Right ventricle myocardium superior (tissue), 1 donor: ENCODE measurements at places on chromosomes 3 and 15. TPM values are rescaled to one million over a fixed set of nuclear protein-coding genes. Genes with fewer than 3 reads are reported as not detected.

Gene NANOGP8
- not detected for total RNA-seq

Gene LAMB2
- 568 TPM for total RNA-seq

Gene PIGZ
- 2.2 TPM for total RNA-seq

Gene TRIP4
- total RNA-seq: 13.1 TPM

Gene ACY1
- total RNA-seq: 23.2 TPM

Gene ANKRD63
- 0.65 TPM for total RNA-seq

Gene AGTR1
- 1.9 TPM for total RNA-seq

- no peak for DNase-seq
These were observed 32.5 kb upstream of the TM4SF4 start for GRCh38 chr3:149442043-149442442.

GRCh38 chr3:120506828-120507774 lies 56.3 kb upstream of the FSTL1 start:
- no peak for DNase-seq

GRCh38 chr3:53974324-53974723 lies 82.7 kb upstream of the SELENOK start:
- DNase-seq: no peak

DNA sequence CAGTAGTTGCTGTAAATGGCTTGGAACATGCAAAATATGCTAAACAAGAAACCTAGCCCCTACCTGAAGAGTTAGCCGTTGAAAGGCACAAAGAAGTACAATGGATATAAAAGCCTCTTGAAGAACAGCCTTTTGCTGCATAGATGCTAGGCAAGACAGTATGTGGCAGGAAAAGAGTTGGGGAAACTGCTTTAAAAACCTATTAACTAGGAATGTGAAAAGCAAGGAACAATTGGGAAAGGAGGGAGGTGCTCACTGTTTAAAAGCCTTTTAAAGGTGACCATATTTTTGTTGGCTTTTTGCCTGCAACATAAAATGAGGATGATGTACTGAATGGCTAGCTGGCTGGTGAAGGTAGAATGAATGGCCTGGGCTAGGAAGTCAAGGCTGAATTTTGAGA lies 24.5 kb upstream of the SOX2 start:
- no peak for DNase-seq

DNA sequence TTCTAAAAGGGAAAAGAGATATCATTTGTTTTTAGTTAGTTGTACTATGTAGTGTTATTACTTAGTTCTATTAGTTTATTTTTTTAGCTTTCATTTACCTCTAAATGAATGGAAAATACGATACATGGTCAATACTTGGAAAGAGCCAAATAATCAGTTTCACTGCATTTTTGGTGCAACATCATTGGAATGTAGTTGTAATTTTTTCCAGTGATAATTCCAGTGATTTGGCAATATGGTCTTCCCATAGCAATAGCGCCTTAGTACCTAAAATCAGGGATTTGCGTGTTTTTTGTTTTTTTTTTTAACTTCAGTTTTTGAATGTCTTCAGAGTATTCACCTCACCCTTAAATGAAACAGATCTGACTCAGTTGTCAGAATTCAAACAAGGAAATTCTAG lies 41.8 kb downstream of the RAB8B start:
- no peak for DNase-seq

- DNase-seq: peak; percentile 80
These were observed at the start of gene NT5DC2 for GRCh38 chr3:52533623-52534280. Gene NT5DC2, minus strand, starts transcription at chr3:52533857. Its CDS starts 120 bp downstream, at chr3:52533737.

DNA sequence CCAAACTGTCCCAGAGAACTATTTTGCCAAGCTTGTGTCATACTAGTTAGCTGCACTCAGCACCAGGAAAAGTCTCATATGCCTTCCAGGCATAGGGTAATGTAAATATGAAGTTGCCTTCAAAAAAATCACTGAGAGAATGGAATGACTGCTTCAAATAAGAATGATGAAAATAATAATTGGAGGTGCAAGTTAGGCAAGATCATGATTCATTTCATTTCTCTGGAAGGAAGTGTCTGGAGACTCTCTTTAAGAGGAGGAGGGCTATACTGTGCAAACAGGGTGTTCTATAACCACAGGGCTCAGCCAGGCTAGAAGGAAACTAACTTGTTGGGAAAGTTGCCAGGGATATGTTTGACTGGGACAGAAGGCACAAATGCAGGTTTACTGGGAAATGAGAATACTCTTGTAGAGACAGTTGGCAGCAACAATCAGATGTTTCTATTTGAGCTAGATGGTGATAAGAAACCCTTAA lies 4.3 kb downstream of the SIDT1 start:
- DNase-seq: no peak

- no peak for DNase-seq
These were observed 316.8 kb downstream of the VPS13C start for GRCh38 chr15:61743345-61743909.

GRCh38 chr15:61655881-61656280 lies 404.4 kb downstream of the VPS13C start:
- DNase-seq: no peak

- no peak for DNase-seq
These were observed 9.1 kb upstream of the ABHD2 start for GRCh38 chr15:89078851-89079810.

- no peak for DNase-seq
These were observed 90.5 kb downstream of the CCNL1 start for GRCh38 chr3:157069406-157069805.

DNA sequence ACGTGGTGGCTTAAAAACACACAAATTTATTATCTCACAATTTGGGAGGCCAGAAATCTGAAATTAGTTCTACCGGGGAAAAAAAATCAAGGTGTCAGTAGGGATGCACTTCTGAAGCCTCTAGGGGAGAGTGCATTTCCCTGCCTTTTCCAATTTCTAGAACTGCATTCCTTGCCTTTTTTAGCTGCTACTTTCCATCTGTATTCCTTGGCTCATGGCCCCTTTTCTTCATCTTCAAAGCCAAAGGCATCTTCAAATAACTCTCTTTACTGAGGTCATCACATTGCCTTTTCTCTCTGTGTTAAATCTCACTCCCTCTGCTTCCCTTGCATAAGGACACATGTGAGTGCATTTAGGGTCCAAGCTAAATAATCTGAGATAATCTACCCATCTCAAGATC lies 69.5 kb upstream of the NEO1 start:
- no peak for DNase-seq

GRCh38 chr3:179977356-179977755 lies 59.4 kb downstream of the PEX5L start:
- DNase-seq: no peak

GRCh38 chr3:76415384-76415783 lies 624.5 kb upstream of the ROBO2 start:
- DNase-seq: no peak

- peak; percentile 66 for DNase-seq
These were observed 489.8 kb upstream of the PROK2 start for GRCh38 chr3:72274493-72275330.
